GM23248 (cell line): ENCODE measurements at places on chromosomes 6 and 20. TPM values are rescaled to one million over a fixed set of nuclear protein-coding genes. Genes with fewer than 3 reads are reported as not detected.
A peak's percentile ranks its signal among the peaks of the same experiment; 100 is the strongest.

DNA sequence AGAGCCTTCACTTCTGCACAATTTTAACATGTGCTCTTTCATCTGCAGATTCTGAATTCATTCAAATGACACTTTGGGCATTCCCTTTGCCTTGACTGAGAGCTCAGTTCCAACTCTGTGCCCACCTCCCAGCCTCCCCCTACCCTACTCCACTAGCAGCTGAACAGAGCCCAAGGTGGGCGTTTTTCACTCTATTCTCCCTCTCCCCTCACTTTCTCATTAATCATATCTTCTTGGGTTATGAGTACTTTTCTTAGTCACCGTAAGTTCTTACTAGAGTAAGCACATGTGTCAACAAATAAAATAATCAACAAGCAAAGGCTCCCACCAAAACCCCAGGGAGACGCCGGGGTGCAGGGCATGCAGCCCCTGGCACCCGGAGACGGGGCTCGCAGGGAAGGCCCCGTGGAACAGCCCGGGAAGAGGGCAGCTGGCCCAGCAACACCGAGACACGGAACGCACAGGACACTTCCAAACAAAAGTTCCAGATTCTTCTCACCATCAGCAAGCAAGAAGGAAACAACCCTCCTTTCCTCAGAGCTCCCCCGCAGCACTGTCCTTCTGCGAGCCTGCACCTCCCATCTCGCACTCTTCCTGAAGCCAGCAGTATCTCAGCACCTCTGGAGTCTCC, 34.1 kb downstream of the TAF4 start:
- no peak for DNase-seq

GRCh38 chr20:63037669-63038268, 31.0 kb upstream of the BHLHE23 start:
- DNase-seq = no peak

DNA sequence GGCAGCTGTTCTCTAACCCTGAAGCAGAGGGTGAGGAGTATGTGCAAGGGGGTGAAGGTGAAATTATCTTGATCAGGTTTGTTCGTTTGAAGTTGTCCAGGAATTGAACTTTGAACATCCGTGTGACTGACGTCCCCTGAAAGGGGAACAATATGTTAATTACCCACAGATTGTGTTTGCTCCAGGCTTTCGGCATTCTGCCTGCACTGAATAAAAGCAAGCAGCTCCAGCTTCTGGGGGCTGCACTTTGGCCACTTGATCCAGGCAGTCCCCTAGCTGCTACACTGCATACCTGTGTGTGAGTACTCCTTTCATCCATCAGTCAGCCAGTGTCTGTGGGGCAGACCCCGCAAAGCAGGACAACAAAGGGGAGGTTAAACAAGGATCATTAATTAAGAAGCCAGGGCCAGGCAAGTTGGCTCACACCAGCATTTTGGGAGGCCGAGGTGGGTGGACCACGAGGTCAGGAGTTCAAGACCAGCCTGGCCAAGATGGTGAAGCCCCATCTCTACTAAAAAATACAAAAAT, 104.8 kb upstream of the BTN3A2 start:
- DNase-seq = no peak

GRCh38 chr20:48912065-48912464, 9.4 kb upstream of the ARFGEF2 start:
- DNase-seq = no peak

DNA sequence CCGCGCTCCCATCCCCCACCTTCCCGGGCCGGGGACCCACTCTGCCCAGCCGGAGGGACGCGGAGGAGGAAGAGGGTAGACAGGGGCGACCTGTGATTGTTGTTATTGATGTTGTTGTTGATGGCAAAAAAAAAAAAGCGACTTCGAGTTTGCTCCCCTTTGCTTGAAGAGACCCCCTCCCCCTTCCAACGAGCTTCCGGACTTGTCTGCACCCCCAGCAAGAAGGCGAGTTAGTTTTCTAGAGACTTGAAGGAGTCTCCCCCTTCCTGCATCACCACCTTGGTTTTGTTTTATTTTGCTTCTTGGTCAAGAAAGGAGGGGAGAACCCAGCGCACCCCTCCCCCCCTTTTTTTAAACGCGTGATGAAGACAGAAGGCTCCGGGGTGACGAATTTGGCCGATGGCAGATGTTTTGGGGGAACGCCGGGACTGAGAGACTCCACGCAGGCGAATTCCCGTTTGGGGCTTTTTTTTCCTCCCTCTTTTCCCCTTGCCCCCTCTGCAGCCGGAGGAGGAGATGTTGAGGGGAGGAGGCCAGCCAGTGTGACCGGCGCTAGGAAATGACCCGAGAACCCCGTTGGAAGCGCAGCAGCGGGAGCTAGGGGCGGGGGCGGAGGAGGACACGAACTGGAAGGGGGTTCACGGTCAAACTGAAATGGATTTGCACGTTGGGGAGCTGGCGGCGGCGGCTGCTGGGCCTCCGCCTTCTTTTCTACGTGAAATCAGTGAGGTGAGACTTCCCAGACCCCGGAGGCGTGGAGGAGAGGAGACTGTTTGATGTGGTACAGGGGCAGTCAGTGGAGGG, 2.8 kb downstream of the SOX4 start:
- peak; percentile 76 for DNase-seq

GRCh38 chr20:60062431-60063047, 104.3 kb downstream of the CDH26 start:
- DNase-seq = peak; percentile 86

DNA sequence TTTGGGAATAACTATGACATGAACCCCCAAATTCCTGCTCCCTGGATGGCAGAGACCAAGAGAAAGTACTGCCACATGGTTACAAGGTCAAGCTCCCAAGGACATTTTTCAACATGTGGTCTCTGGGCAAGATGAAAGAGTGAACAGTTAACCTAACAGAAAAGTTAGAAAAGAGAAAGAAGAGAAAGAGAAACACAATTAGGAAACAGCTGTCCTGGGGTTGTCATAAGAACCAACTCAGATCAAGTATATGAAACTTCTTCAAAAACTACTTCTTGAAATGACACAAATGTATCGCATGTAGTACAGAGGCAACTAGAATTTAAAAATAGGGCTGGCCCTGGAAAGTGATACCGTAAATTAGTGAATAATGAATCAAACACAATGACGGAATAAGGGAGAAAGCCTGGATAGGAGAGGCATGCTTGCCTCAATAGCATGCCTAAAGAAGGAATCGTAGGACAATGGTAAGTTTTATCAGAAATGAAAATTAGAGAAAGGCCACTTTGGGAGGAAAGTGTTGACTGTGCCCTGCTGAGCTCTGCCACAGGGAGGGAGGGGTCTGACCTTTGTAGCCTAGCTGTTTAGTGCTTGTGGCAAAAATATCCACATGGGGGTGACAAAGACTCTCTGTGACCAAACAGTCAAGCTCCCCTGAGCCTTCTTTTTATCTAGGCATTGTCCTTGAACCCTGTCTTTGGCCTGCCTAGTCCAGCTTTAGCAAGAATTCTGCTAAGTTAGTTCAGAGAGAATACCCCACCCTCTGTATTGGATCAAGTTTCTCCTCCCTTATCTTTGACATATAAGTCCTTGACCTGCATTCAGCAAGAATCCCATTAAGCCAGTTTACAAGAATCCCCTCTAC, 4.3 kb upstream of the DCBLD1 start:
- DNase-seq = no peak

GRCh38 chr6:16533210-16533609, 228.1 kb downstream of the ATXN1 start:
- DNase-seq = no peak

GRCh38 chr6:34189806-34190503, 44.1 kb upstream of the GRM4 start:
- DNase-seq = no peak

DNA sequence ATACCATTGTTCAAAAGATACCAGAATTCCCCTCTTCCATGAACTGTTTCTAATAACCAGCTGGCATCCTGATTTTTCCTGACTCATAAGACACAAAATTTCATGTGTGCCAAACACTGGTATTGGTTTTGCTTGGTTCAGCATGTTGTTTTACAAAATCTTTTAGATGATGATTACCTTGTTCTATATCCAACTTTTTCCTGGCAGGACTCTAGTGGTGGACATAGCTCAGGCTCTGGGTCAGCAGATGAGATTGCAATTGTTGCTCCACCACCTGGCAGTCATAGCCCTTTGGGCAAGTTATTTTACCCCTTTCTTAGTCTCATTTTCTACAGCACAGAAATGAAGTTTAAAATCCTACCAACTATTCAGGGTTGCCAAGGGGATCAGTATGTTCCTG, 6.2 kb downstream of the TRIM38 start:
- peak; percentile 78 for DNase-seq

DNA sequence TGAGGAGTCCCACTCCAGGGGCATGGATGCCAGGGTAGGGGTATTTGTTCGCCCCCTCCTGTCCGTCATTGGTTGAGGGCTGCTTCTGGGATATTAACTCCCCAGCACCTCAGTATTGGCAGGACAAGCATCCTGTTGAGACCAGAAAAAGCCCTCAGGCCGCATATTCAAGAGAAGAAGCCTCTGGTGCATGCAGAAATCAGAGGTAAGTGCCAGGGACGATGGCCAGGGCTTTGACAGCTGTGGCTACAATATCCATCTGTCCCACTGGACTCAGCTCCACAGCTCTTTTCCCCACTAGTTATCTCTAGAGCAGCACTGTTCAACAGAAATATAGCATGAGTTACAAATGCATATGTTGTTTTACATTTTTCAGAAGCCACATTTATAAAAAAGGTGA, 651.3 kb downstream of the KIF16B start:
- DNase-seq = no peak

DNA sequence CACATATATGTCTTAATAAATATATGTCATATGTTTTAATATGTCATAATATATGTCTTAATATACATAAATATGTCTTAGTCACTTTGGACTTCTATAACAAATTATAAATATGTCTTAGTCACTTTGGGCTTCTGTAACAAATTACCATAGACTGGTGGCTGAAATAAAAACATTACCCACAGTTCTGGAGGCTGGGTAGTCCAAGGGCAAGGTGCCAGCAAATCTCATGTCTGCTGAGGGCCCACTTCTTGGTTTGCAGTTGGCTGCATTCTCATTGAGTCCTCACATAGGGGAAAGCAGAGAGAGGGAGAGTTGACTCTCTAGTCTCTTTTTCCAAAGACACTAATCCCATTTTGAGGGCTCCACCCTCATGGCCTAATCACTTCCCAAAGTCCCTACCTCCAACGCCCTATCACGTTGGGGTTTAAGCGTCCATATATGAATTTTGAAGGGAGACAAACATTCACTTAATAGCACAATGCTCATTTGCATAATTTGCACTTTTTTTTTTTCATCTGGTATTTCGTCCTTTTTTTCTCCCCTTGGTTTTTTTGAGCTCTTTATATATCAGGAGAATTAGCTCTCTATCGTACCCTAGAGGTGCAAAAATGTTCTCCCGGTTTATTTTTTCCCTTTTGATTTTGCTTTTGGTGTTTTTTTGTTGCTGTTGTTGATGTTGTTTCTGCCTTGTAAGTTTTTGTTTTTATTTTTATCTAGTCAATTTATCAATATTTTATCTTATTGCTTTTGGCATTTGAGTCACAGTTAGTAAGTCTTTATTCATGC, 266.4 kb downstream of the PLCB1 start:
- DNase-seq = no peak

GRCh38 chr6:26331218-26332073, 33.6 kb upstream of the BTN3A2 start:
- peak; percentile 33 for DNase-seq

- DNase-seq = no peak
Observed at GRCh38 chr6:167426084-167426483, 101.2 kb downstream of the TTLL2 start.

- no peak for DNase-seq
Observed at GRCh38 chr20:49697071-49697470, 16.6 kb downstream of the B4GALT5 start.

DNA sequence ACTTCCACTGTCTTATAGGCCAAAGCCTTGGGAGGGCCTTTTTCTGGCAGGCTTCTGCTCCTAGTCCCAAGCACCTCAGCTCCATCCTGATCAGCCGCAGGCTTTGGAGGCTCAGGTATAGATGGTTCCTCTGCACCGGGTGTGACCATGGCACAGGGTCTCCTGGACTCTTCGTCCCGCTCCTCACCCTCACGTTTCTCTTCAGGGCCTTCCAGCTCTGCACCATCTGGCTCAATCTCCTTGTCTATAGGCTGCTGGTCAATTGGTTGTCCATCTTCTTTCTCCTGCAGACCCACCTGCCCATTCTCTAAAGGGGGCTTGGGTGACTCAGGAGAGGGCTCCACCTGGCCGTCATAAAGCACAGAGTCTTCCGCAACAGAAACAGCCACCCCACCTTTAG, 37.0 kb downstream of the BFSP1 start:
- no peak for DNase-seq

DNA sequence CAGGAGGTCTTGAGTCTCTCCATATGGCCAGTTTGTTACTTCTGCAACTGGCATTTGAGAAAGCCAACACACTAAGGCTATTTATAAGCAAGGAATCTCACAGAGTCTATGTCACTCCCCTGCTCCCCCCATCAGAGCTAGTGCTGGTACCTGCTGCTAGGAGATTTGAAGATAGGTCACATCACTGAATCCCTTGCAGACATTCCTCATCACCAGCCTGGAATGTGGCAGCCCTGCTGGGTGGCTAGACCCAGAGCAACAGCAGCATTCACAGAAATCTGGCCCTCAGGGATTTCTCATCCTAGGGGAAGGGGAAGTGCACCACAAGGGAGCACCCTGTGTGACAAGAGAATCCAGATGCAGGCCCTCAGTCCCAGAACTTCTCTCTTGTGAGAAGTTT, 672.1 kb downstream of the HACE1 start:
- DNase-seq = no peak

DNA sequence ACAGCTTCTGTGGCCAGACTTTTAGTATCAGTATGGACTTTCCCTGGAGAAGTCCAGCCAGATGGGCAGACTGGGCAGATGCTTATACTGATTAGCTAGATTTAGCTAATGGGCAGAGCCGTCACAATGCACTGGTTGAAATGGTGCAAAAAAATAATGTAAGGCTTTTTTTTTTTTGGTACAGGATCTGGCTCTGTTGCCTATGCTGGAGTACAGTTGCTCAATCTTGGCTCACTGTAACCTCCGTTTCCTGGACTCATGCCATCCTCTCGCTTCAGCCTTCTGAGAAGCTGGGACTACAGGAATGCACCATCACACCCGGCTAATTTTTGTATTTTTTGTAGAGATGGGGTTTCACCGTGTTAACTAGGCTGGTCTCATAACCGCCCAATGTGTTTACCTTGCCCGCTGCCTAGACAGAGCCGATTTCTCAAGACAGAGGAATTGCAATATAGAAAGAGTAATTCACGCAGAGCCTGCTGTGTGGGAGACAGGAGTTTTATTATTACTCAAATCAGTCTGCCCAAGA, 16.4 kb upstream of the KIFC1 start:
- DNase-seq = peak; percentile 92

RBPJL gene
- not detected in 2 replicates for polyA plus RNA-seq

SLC32A1 gene
- polyA plus RNA-seq = not detected in 2 replicates

B3GAT2 gene
- polyA plus RNA-seq = 0.22 and 0.34 TPM in 2 replicates

PARD6B gene
- 0.16 and 0.34 TPM in 2 replicates for polyA plus RNA-seq

OPN5 gene
- polyA plus RNA-seq = not detected in 2 replicates

HEY2 gene
- polyA plus RNA-seq = 0.13 TPM in 1 of 2 replicates, not detected in the other

MPIG6B gene
- polyA plus RNA-seq = not detected in 2 replicates

HTR1E gene
- polyA plus RNA-seq = not detected in 2 replicates

TRDN gene
- polyA plus RNA-seq = not detected in 2 replicates

TBX18 gene
- polyA plus RNA-seq = 5.1 and 5.7 TPM in 2 replicates

BPIFA3 gene
- polyA plus RNA-seq = not detected in 2 replicates

C20orf202 gene
- not detected in 2 replicates for polyA plus RNA-seq

ZNF334 gene
- 1.1 and 1.2 TPM in 2 replicates for polyA plus RNA-seq

ID4 gene
- polyA plus RNA-seq = 29.1 and 35.7 TPM in 2 replicates
